ENCODE measurements at places on chromosomes 13 and 19.

DNA sequence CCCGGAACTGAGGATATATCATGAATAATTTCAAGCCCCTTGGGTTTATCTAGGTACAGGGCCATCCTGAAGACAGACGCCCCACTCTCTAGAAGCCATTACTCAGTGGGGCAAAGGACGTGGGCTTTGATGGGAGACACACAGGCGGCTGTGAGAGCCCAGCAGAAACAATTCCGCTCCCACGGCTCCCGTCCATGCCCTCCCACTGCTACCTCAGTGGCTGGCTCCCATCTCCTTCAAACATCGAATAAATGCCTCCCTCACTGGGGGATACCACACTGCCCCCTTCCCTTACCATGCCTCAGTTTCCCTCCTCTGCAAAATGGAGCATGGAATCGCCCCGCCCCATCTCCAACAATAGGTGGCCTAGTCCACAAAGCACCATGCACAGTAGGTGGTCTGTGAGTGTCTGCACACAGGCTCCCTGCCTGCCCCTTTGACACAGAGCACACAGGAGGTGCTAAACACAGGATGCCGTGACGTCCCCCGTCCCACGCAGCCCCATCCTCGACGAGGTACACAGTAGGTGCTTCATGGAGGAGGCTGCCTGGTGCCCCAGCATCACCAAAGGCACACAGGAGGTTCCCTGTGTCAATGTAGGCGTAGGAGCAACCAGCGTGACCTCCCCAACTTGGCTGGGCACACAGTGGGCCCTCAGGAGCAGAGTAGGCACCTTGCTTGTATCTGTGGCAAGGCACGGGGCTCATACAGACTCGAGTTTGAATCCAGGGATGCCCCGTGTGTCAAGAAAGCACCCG, 46.0 kb downstream of the PTPRS start:
- no peak for DNase-seq

- DNase-seq = peak; percentile 76
These were observed at the start of gene ZNF135 for GRCh38 chr19:58059003-58059670. Gene ZNF135, plus strand, starts transcription at chr19:58059282. Its CDS starts 721 bp downstream, at chr19:58060003.

- peak; percentile 92 for DNase-seq
These were observed 6.2 kb downstream of the HRC start for GRCh38 chr19:49148784-49149651.

DNA sequence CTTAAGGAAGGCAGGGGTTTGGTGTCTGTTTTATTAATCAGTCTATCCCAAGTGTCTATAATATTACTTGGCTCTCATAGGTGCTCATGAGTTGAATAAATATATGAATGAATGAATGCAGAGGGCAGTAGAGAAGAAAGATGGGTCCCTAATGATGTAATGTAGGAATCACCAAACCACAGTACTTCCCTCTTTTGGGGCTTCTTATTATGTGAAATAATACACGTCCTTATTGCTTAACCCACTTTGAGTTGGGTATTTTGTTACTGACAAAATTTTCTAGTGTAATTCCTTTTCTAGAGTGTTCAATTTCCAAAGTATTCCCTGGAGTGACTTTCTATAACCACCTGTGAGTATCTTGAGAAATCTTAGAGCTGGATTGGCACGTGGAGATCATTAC, 13.2 kb downstream of the KLK5 start:
- DNase-seq = no peak

GRCh38 chr13:53200498-53201453, 172.2 kb downstream of the OLFM4 start:
- DNase-seq = peak; percentile 54

DNA sequence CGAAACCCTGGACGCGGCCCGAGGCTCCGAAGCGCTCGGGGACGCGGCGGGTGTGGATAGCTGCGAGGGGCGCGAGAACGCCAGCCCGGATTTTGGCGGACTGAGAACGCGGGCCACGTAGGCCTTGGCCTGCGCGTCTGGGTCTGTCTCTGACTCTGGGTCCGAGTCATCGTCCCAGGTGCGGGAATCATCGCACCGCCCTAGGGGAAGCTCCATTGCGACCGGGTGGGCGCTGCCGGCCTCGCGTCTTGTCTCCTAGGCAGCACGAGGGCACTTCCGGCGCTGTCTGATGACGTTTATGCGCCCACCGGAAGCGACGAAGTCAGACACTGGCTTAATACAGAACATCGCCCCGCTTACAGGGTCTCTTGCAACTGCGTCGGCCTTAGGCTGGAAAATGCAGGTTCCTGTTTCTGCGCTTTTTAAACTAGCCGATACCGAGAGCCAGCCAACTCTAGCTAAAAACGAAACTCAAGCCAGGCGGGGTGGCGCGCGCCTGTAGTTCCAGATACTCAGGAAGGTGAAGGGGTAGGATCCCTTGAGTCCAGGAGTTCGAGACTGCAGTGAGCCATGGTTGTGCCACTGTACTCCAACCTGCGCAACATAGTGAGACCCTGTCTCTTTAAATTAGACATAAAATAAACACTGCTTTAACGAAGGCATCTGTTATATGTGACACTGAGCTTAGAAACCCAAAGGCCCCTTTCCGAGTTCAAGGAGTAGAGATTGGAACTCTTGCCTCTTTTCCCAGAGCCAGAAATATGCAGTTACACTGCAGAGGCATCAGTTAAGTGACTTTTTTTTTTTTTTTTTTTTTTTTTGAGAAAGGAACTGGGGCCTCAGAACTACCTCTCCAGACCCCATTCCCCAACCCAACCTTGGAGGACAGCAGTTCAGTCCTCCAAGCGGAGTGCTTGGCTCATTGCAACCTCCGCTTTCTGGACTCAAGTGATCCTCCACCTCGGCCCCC, at the start of gene FBXW9:
Gene FBXW9 (minus strand): TSS at position 266 of the 970 bp plus-strand sequence. CDS start 50 bp downstream, at position 216.
- peak; percentile 99 for DNase-seq

DNA sequence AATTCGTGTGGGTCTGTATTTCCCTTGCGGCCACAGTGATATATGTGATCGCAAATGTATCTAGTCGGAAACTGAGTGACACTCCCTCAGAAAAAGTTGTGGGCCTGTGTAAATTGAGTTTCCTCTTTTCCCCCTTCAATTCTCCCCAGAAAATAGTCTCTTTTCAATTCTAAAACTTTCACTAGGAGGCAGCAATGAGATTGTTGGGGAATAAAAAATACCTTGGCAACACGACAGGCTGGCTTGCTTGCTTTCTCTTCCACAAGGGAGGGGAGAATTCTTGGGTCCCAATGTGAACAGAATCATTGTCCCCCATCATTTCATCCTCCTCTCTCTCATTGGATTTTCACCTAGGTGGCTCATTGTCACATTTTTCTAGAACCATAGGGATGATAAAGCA, 3.7 kb upstream of the SOX21 start:
- no peak for DNase-seq
